ENCODE measurements at places on chromosomes 11 and 22.

- no peak for DNase-seq
Measured at GRCh38 chr11:6670202-6670830, 12.8 kb downstream of the MRPL17 start.

DNA sequence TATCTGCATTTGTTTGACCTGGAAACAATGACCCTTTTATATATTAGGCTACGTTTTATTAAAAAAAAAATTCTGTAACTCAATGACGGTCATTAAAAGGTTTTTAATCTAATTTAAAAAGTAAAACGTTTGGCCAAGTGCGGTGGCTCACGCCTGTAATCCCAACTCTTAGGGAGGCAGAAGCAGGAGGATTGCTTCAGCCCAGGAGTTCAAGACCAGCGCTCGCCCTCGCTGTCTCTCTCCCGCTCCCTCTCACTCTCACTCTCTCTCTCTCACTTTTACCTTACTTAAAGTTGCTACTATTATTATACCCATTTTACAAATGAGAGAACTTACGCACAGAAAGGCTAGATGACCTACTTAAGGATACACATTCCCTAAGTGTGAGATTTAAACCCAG is 814 bp upstream of the NARS2 start:
- DNase-seq = no peak

- DNase-seq = no peak
Measured at GRCh38 chr11:61919705-61920631, 2.6 kb upstream of the RAB3IL1 start.

GRCh38 chr11:82959987-82960778 is 58.6 kb downstream of the DDIAS start:
- no peak for DNase-seq

DNA sequence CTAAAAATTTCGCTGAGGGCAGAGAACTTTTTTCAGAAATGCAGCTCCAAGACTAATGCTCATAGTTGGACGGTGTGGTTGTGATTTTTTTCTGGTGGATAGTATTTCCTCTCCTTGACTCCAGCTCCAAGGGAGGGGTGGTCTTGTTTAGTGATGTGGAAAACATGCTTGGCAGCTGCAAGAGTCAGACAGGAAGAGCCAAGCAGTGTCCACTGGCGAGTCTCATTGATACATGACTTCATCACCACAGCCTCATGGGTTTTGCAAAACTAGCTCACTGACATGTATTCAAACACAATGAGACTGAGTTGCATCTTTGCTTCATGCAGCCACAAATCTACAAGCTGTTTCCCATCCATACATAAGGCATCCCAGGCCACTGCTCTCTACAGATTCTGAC is 7.3 kb upstream of the KCNJ1 start:
- no peak for DNase-seq

- no peak for DNase-seq
Measured at GRCh38 chr11:120577624-120578363, 66.2 kb downstream of the GRIK4 start.

DNA sequence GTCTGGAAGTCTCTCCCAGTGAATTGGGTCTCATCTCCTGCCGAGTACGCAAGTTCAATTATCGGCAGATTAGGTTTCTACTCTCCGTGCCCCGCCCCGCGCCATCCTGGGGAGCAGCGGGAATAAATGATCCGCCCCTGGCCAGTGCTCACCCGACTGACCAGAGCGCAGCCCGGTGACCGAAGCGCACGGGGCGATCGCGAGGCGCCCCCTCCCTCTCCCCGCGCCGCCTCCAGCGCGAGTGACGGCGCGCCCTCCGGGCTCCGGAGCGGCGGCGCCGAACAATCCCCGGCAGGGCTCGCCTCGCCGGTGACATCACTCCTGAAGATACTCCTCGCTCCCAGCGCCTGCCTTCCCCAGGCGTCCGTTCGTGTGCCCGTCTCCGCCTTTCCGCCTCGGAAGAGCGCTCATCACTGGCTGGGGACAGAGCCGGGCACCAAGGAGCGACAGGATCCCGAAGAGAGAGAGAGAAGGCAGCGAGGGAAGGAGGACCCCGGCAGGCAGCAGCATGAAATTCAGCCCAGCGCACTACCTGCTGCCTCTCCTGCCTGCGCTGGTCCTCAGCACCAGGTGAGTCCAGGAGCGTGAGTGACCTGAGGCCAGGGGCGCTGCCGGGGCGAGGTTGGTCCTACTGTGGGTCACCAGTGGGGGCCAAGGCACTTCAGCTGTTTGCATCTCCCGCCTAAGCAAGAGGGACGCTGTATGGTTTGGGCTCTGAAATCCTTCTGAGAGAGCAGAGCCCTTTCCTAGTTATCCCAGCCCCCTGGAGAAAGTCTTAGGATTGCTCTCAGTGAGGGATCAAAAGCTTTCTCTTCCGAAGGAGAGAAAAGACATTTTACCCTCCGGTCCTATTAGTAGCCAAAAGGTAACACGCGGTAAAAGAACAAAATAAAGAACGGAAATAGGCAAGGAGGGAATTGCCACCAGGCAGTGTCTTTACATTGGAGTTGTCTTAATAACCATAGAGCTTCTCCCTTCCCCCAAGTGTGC is at the start of gene LUZP2:
Gene LUZP2 (plus strand): TSS at position 318 of the 990 bp plus-strand sequence.
- no peak for DNase-seq

GRCh38 chr11:115627666-115628460 is 123.6 kb upstream of the CADM1 start:
- no peak for DNase-seq

GRCh38 chr11:32152821-32153220 is 61.9 kb downstream of the RCN1 start:
- no peak for DNase-seq

GRCh38 chr11:19644316-19644715 is 68.3 kb upstream of the NAV2 start:
- no peak for DNase-seq

DNA sequence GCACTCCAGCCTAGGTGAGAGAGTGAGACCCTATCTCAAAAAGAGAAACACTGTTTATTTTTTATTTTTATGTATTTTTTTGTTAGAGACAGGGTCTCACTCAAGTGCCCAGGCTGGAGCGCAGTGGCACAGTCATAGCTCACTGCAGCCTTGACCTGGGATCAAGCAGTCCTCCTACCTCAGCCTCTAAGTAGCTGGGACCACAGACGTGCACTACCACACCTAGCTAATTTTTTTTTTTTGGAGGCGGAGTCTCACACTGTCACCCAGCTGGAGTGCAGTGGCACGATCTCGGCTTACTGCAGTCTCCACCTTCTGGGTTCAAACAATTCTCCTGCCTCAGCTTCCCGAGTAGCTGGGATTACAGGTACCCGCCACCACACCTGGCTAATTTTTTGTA is 6.4 kb downstream of the RBX1 start:
- no peak for DNase-seq

- DNase-seq = no peak
Measured at GRCh38 chr11:96311120-96311568, 31.9 kb downstream of the MAML2 start.

GRCh38 chr11:119896387-119897045 is 167.5 kb upstream of the NECTIN1 start:
- no peak for DNase-seq

GRCh38 chr11:134742224-134742612 is 330.2 kb upstream of the B3GAT1 start:
- no peak for DNase-seq

DNA sequence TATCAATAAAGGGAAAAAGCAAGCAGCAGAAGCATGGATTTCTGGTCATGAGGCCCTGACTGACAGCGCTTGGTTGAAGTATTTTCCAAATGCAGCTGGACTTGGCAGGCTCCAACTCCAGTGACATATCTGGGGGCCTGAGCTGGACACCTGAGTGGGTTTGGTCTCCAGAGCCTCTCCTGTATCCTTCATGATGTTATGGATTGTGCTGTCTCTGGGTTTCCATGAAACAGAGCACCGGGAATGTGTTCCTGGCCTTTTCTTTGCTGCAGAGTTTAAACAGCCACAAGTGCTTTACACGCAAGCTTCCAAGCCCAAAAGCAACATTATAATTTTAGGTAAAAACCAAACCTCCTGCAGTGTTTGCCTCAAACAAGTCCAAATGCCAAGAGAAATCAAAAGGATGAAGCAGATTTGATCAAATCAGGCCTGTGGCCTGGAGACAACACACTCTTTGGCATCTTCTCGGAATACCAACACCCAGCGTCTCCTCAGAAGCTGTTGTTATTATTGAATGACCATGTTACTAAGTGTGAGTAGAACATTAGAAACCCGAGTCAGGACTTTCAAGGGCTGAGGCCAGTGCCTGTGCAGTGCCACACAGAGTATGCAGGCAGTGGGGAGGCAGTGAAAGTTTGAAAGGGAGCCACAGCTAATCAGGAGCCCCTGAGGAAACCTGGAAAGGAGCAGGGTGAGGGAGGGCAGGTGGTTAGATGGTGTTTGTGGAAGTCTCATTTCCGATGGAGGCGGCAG is 42.0 kb downstream of the ME3 start:
- DNase-seq = no peak

DNA sequence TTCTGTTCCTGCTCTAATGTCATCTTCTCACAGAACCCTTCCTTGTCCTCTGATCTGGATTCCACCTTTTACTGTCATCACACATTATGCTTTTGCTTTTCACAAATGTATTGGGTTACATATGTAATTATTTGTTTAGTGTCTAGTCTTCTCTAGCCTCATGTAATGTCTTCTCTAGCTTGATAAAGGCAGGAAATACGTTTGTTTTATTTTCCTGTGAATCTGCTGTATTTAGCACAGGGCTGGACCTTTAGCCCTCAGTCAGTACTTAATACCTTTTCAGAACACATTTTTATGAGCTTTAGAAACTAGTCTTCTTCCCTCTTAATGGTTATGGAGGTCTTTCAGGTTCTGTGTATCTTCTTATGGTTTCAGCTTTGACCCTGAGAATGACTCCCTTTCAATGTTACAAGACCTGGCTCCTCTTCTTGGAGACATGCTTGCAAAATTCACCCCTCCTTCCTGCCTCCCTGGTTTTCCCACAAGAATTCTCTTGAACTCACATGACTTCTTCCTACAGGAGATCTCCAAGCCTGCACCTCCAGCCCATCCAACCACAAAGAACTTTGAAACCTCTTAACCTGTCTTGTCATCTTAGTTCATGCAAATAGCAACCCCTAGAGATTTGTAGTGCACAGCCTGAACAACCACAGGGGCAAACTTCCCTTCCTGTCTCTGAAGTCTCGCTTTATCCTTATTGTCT is 132.7 kb upstream of the DDI1 start:
- DNase-seq = no peak

- no peak for DNase-seq
Measured at GRCh38 chr11:62421996-62422395, 3.2 kb downstream of the SCGB1A1 start.

GRCh38 chr11:5818245-5818886 is 9.6 kb downstream of the OR52N2 start:
- DNase-seq = no peak

GRCh38 chr22:48834404-48834803 is 993.3 kb downstream of the BRD1 start:
- DNase-seq = no peak

DNA sequence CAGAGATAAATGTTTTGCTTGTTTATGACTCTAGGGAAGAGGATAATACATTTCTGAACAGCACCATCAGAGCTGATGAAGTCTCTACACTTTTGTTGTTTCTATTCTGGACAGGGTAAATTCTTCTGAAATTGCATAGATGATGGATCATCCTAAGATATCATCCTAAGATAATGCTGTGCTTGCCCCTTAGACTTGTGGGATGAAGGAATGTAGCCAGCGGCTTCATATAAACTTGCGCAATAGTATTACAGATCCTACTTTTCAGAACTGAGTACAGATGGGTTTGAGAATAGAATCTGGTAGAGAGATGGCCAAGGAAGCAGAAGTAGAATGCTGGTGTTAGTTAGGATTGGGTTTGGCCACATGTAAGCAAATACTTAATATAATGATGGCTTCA is 61.0 kb downstream of the NCAM1 start:
- no peak for DNase-seq

- no peak for DNase-seq
Measured at GRCh38 chr11:35618497-35619115, 346 bp downstream of the FJX1 start.

- DNase-seq = no peak
Measured at GRCh38 chr11:70066136-70066520, 12.0 kb upstream of the ANO1 start.

GRCh38 chr11:70057080-70057479 is 21.0 kb upstream of the ANO1 start:
- DNase-seq = no peak

- DNase-seq = no peak
Measured at GRCh38 chr11:15947681-15948648, 408.4 kb downstream of the SOX6 start.

DNA sequence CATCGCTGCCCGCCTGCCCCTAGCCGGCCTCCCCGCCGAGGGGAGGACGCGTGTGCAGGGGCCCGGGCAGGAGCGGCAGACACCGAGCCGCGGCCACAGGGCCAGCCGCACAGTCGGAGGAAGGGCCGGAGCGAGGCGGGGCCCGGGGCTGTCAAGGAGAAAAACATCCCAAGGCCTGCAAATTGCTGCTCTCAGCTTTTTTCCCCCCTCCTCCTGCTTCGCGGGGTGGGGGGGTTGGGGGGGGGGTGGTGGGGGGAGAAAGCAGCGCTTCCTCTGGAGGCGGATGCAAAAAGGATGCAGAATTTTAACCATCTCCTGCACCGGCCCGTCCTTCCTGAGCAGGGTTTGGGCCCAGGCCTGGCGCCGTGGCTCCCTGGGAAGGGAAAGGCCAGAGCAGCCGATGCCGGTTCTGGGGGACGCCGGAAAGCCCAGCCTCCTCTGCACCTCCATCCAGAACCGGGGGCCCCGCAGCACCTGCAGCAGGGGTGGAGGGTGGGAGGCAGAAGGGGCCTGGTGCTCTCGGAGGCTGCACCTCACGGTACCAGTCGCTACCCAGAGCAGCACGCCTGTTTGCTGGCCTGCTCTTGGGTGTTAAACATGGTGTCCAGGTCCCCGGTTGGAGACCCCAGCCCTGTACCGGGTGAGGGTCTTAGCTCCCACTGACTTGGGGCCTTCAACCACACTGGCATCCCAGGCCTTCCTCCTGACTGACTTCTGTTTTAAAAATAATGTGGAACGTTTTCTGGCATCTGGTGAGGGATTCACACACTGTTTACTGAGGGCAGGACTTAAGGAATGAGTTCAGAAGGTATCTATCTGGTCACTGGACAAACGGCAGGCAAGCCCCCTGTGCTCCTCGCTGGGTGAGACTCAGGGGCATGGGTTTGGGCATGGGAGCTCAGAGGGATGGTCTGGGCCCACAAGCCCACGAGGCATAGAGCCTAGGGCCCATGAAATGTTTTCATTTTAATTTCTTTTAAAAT is 77.4 kb upstream of the WNT7B start:
- DNase-seq = no peak

- no peak for DNase-seq
Measured at GRCh38 chr22:33362702-33363101, 304.5 kb upstream of the SYN3 start.

GRCh38 chr22:27881421-27881820 is 37.6 kb downstream of the PITPNB start:
- DNase-seq = no peak

DNA sequence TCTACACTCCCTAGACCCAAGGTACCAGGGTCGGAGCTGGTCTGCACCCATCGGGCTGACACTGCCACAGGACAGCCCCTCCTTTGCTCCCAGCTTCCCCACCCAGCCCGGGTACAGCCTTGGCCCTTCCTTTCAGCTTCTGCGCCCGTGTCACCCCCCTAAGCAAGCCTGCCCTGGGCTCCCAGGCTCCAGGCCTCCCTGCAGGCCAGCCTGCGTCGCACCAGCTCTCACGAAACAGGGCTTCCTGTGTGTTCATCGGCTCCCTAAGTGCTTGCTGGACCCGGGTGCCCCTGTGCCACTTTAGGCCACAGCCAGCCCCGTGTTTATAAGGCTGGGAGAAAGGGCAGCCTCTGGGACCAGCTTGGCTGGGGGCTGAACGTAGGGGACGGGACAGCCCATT is 21.1 kb downstream of the FLRT1 start:
- no peak for DNase-seq

- DNase-seq = no peak
Measured at GRCh38 chr22:22449819-22450218, 58.7 kb downstream of the ZNF280B start.
